ENCODE measurements at places on chromosomes 6 and 20.
A peak's percentile ranks its signal among the peaks of the same experiment; 100 is the strongest.

DNA sequence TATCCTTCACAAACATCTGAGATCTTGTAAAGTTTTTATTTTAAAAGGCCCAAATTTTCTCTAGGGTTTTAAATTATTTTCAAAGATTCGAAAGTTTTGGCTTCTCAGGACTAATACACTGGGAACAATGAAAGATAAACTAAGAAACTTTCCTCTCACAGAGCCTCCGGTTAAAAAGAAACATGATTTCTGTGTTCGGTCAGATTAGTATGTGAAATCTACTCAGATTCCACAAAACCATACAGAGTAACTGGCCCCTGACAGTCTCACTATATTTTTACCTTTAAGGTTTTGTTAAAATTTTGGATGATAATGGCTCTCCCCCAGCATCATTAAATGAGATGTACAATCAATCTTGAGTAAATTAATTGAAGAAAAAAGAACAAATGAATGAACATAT lies 471.0 kb downstream of the COL12A1 start:
- no peak for DNase-seq

GRCh38 chr6:164274493-164274892 lies 860.0 kb downstream of the QKI start:
- DNase-seq: no peak

DNA sequence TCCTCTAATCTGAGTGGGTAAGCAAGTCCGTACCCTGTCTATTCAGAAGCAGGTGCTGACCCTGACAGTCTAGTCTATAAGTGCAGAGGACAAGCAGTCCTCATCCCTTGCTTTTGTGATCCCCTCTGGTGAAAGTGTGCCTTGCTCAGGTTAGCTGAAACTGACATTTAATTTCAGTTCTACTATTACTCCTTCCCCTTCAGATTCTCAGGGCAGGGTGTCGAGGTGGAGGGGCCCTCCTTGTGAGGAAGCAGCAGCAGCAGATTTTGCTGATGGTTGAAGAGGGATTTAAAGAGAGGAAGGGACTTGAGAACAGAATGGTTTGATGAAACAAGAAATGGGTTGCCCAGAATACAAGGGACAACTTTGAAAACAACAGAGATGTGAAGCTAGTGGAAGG lies 309.3 kb downstream of the CLIC5 start:
- DNase-seq: no peak

DNA sequence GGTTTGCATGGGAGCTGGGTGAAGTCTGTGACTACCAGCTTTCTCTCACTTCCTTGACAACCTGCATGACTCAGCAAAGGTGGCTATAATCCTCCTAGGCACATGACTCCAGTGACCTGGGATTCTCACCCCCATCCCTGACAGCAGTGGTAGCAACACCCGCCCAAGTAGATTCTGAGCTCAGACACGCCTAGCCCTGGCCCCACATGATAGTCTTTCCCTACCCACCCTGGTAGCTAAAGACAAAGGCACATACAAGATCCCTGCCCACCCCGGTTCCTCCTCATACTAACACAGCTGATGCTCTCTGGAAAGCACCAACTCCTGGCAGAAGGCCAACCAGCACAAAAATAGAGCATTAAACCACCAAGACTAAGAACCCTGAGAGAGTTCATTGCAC lies 25.9 kb upstream of the CRISP1 start:
- no peak for DNase-seq

DNA sequence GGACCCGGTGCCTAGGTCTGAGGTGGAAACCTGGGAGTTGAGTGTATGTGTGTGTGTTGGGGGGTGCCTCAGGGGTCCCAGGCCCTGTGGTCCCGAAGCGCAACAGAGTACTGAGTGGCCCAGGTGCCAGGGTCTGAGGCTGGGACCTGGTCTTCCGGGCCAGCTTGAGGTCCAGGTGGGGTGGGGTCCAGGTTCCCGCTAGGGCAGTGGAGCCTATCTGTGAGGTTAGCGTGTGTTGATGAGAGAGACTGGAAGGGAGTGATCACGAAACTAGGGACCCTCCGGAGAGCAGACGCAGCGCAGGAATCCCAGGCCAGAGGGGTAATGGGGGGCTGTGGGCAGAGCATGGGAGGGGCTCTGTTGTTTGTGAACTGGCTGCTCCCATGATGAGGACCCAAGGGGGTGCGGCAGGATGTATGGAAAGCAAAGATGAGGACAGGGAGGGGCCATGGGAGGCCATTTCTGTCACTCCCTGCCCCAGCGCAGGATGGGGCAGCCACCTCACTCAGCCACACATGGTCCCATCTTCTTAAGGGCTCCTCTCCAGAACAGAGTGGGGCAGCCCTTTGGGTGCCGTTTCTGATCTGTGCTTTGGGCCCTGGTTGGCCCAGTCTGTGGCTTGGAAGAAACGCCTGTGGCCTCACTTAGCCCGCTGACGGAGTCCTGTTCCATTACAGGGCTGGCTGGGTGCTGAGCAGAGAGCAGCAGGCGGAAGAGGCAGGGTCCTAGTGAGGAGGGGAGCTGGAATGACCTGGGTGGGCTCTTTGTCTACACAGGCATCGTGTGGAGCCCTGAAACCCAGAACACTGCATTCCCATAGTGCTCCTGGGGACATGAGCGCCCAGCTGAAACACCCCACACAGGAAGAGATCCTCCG lies 872 bp downstream of the HSPA12B start:
- no peak for DNase-seq

GRCh38 chr6:36120539-36120938 lies 9.8 kb upstream of the MAPK13 start:
- peak; percentile 92 for DNase-seq

- no peak for DNase-seq
Measured at GRCh38 chr6:55276745-55277530, 50.3 kb upstream of the GFRAL start.

- DNase-seq: no peak
Measured at GRCh38 chr20:52972190-52972937, at the start of gene TSHZ2. Gene TSHZ2 (plus strand): TSS chr20:52972358. CDS start chr20:52973294, 936 bp downstream.

DNA sequence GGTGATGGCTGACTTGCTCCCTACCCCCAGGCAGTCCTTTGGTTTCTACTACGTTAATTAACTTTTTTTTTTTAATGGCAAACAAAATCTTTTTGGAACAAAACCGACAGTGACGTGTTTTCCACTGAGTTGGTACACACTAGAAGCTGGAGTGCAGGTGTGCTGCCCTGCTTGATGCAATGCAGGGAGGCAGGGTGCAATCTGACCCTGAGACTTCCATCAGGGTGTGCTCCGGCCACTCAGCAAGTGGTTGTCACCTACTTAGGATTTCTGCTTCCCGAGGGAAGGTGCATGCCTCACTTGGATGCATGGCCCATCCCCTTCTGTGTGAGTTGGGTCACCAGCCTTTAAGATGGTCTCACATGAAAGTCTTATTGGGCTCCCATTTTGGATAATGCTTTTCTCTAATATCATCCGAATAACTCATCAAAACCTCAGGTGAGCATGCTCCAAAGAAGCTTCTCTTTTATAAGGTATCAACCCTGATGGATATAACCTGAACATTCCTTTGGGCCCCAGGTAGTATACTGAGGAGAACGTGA lies 14.0 kb downstream of the RREB1 start:
- DNase-seq: no peak

- no peak for DNase-seq
Measured at GRCh38 chr6:122007339-122007738, 392.1 kb upstream of the HSF2 start.

GRCh38 chr6:149782337-149782736 lies 32.8 kb downstream of the PCMT1 start:
- no peak for DNase-seq

Data from activated CD8-positive, alpha-beta memory T cell treated with anti-CD3 and anti-CD28 coated beads, Interleukin-2, amount 10 ng/mL, durations not matched to agents 7 days and 5 days (primary cell).